ENCODE measurements at places on chromosomes 2 and 18.

GRCh38 chr2:101473591-101473910 is 1.4 kb downstream of the RFX8 start:
- no peak for DNase-seq

DNA sequence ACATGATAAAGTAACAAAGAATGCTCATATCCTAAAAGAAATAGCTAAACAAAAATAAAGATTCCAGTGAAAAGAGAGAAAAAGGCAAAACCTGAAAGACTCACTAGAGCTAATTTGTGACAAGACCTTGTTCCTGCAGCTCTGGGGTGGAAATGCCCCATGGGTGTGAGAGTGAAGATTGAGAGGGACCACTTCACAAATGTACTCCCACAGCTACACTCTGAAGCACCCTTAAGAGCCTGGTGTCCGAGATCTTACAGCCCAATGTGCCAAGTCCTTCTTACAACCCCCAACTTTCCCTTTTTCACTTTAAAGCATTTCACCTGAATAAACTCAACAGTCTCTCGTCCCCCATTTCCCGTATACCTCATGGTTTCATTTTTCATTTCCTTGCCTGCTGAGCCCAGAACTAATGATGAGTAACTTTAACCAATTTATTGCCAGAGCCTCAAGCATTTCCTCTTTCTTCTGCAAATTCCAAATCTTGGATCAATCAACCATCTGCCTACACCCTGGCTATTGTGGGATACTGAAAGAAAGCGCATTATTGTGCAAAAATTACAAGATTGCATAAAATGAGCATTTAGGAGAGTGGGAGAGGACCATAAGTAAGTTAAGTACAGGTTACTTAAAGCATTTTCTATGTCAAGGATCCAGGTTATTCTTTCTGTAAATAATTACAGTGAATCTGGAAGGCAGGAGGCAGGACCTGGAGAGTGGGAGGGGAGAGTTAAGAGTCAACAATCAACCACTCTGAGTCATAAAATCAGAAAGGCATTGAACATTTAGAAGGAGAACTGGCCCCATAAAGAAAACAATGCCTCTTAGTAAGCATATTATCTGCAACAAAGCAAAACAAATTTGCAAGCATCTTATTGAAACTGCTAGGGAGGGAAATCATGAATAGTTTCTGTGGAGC is 804.4 kb upstream of the CELF4 start:
- no peak for DNase-seq

- DNase-seq: no peak
These were observed 740 bp downstream of the CHMP3 start for GRCh38 chr2:86562485-86562921.

DNA sequence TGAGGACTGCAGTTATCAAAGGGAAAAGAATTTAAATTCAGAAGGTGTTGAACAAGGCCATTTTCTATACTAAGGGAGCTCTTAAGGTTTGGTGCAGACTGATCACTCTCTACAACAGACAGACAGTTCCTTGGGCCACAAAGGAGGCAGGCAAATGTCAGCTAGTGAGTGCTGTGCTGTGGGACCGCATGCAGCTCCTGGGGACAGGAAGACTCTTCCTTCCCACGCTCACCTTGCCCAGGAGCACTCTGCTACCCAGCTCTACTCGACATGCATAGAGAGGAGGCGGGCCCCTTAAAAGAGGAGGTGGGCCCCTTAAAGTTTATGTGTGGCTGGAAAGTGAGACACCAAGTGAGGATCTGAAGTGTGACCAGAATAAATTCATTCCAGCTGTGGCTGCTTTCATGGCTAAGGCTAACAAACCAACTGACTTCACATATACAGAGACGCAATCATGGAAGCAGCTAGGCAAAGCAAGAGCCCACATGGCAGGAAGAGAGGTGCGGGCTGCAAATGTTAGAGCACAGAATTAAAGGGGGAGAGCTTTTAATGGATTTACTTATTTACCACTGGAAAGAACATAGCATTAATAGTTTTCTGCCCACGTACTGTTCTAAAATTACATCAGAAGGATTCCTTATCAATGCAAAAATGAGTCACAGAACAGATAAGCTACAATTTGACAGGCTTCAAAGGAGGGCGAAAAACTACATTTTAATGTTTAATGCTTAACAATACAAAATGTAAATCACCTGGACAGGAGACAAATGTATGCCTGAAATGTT is 101.4 kb upstream of the RNU4ATAC start:
- DNase-seq: no peak

DNA sequence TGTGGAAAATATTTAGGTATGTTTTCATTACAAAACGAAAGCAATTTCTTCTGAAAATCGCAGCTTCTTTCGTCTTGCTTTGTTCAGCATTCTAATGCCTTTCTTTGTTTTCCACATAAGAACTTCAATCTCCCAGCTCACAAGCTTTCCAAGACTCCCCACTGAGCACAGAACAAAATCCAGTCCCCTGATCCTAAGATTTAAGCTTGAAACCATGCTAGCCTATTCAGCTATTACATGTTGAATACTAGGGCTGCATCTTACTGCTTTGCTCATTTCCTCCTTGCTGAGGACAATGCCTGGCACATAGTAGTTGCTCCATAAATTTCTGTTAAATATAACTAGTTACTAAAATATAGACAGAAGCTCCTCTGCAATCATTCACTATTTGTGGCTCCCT is 160.6 kb downstream of the GALNT3 start:
- no peak for DNase-seq

DNA sequence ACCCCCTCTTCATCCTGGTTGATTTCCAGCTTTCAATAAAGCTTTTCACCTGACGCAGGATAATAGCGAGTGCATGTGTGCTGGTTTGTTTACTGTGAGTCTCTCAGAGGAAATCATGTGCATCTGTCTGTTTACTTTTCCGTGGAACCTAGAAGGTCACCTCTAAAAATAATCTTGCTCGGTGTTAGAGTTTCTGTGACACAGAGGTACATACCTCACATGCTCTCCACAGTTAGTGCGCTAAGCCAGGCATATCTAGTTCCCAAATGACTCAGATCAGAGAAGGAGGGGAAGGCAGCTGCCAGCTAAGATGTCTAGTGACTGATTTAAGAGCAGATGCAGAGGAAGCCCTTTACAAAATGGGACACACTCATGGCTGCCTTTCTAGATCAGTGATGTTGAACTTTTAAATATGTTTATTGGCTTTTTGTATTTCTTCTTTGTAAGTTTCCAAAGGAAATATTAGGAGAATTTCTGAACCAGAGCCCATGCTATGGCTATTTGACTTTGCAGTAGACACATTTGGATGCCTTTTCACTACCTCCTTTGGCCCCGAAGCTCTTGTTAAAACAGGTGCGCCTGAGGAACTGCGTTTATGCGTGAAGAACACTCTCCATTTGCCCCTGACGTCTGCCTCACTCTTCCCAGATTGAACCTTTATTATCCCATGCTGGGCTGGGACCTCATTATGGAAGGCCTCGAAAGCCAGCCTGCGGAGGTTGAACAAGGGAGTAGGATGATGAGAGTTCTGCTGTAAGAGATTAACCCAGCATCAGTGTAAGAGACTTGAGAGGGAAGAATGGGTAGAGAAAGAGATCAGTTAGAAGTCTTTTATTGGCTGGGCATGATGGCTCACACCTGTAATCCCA is 145.6 kb downstream of the FAM161A start:
- DNase-seq: no peak

DNA sequence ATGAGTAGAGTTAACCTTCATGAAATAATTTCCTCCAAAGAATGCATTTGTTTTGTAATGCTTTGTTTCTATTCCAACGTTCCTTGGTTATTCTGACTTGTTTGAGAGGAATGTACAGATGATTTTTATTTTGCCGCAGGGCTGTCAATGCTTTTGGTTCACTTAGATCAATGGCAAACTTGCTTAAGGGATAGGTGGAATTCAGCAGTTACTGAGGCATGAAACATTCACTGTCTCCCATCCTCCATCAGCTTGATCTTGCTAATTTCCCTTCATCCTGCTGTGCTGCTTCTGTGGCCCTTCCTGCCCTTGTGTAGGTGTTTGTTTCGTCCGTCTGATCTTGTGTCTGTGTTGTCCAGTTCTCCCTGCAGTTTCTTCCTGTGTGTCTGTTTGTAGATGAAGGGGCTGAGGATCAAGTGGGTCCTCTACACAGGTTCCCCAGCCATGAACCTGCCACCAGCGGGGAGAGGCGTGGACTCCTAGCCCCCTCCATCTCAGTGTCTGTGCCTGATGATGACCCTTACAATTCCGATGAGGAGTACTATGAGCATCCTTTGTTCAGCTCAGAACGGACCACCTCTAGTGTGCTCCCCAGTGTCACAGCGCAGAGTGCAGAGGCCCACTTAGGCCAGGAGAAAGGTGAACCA is 84.2 kb upstream of the UNC80 start:
- DNase-seq: no peak

DNA sequence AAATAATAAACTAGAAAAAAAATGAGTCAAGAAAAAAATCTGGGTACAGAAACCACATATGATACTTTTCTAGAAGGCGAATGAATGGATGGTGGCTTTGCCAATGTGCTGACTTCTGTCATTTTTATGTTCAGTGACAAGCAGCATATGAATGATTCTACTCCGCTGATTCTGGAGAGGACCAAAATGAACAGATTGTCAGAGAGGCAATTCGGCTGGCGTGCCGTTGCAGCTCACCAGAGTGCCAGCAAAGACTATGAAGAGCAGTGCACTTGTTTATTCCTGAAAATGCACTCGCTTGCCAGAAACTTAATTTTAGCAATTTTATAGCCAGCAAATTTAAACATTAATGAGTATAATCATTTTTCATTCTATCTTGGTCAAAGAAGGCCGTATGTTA is 105.9 kb upstream of the NYAP2 start:
- no peak for DNase-seq

DNA sequence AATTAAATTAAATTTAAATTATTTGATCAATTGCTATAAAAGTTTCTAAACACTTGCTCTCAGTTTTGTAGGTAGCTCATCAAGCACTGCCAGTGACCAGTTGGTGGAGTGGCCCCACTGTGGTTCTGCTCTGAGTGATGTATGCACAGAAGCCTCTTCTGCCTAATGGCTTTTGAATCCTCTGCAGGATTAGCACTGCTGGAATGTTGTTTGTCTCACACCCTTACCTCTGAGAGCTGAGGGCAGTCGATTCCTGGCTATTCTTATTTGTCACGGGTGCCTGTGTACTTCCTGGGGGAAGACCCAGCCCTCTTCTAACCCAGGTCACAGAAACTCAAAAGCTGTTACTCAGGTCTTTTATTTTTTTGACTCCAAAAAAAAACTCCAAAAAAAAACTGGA is 9.5 kb downstream of the CAPN14 start:
- DNase-seq: no peak

DNA sequence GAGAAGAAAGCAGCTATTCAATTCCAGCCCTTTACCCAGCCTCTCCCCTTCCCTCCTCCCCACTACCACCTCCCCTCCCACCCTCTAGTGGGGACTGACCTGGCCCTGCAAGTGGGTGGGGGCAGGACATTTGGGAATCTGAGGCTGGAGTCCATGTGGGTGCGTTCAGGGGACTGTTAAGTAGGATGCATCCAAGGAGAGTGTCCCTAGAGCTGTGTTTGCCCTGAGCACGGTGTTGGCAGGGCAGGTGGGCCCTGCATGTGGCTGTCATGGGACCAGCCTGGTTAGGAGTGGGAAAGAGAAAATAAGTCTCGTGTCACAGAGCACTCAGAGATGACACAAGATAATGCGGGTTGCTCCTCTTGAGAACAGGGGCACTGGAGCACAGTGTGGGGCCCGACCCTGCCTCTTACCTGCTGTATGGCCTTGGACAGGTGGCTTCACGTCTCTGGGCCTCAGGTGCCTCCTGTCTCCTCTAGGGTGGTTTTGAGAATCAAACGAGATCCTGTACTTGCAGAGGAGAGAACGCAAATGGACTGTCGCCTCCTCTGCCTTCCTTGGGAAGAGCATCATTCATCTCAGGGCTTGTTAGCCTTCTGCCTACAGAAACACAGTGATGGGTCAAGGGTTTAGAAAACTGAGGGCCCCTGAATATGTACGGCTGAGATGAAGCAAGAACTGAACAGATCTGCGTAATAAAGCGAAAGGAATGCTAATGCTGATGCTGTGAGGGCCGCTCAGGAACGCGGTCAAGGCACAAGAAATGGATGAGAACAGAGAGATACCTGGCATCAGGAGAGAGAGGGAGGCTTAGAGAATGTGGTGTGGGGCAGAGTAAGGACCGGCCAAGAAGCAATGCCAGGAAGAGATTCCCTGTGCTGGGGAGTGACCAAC is 187.7 kb upstream of the HAAO start:
- no peak for DNase-seq

- DNase-seq: no peak
These were observed 64.9 kb upstream of the OTOS start for GRCh38 chr2:240205348-240205747.

DNA sequence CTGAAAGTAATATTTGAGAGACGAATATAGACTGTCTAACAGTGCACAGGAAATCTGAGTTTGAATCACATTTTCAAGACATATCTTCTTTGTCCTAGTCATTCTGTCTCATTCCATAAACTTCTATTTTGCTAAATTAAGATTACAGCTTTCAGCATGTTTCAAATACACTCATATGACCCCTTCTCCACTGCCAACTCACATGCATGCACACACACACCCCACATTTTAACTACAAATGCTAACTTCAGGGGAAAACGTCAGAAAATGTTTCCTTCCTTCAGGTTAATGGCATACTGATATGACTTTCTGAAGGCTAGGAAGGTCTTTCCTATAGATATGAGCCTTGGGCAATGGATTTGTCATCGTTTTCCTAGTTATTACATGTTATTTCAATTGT is 373.7 kb downstream of the RBM43 start:
- DNase-seq: no peak

GRCh38 chr2:163849756-163850435 is 114.1 kb upstream of the FIGN start:
- no peak for DNase-seq

DNA sequence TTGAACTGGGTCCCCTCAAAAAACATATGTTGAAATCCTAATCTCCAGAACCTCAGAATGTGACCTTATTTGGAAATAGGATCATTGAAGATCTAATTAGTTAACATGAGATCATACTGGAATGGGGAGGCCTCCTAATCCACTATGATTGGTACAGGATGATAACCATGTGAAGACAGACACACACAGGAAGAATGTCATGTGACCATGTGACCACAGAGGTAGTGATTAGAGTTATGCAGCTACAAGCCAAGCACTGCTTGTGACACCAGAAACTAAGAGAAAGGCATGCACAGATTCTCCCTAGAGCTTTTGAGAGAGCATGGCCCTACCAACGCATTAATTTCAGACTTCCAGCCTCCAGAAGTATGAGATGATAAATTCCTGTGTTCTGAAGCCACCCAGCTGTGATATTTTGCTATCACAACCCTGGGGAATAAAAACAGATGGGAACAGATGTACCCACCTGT is 47.0 kb upstream of the TGIF1 start:
- no peak for DNase-seq

- DNase-seq: no peak
These were observed 341.8 kb downstream of the ALK start for GRCh38 chr2:29579495-29580169.

GRCh38 chr2:67755156-67755882 is 307.5 kb downstream of the C1D start:
- no peak for DNase-seq
